Pons (tissue), 1 donor: ENCODE measurements at places on chromosomes 7 and 10.

- peak; percentile 99 for DNase-seq
Measured at GRCh38 chr7:26200444-26201246, at the start of gene HNRNPA2B1. TSS of gene HNRNPA2B1 (minus strand) at chr7:26200746. CDS start at chr7:26200577, 169 bp downstream.

DNA sequence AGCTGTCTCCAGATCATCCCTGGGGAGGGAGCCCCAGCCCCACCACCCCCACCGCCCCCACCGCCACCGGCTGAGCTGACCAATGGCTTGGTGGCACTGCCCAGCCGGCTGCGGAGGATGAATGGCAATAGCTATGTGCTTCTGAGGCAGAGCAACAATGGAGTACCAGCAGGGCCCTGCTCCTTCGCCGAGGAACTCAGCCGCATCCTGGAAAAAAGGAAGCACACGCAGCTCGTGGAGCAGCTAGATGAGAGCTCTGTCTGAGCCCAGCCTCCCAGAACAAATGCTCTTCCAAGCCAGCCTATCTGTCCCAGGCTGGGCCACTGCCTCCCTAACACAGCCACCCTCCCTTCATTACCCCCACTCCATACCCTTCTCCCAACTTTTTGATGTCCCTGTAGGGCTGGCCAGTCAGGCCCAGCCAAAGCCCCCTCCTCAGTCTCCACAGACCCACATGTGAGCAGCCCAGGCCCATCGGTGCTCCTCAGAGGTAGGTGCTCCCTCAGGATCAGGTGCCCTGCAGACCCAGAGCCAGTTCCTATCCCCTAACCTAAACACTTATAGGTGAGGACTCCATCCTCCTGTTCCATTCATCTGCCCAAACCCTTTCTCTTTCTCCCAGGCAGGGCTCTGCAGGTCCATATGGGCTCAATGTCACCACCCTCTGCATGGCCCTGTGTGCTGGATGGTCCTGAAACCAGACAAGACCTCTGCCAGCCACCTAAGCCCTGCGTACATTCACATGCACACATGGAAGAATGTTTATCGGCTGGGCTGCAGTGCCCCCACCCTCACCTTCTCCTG is 3.2 kb downstream of the MRPL43 start:
- no peak for DNase-seq

DNA sequence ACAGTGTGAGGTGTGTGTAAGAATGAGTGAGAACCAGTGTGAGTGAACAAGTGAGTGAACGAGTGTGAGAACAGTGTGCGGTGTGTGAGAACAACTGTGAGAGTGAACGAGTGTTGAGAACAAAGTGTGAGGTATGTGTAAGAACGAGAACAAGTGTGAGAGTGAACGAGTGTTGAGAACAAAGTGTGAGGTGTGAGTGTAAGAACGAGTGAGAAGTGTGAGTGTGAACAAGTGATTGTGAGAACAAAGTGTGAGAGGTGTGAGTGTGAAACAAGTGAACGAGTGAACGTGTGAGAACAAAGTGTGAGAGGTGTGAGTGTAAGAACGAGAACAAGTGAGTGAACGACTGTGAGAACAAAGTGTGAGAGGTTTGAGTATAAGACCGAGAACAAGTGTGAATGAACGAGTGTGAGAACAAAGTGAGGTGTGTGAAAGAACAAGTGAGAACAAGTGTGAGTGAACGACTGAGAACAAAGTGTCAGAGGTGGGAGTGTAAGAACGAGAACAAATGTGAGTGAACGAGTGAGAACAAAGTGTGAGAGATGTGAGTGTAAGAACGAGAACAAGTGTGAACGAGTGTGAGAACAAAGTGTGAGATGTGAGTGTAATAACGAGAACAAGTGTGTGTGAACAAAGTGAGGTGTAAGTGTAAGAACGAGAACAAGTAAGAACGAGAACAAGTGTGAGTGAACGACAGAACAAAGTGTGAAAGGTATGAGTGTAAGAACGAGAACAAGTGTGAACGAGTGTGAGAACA is 47.9 kb downstream of the ESYT2 start:
- no peak for DNase-seq

- DNase-seq, result no peak
Measured at GRCh38 chr7:82167558-82168314, 275.8 kb downstream of the CACNA2D1 start.

GRCh38 chr7:14024406-14024805 is 34.9 kb upstream of the ETV1 start:
- DNase-seq, result no peak

GRCh38 chr7:126778101-126778500 is 474.6 kb downstream of the GRM8 start:
- DNase-seq, result no peak

GRCh38 chr7:43467406-43467805 is 115.5 kb upstream of the STK17A start:
- DNase-seq, result no peak

DNA sequence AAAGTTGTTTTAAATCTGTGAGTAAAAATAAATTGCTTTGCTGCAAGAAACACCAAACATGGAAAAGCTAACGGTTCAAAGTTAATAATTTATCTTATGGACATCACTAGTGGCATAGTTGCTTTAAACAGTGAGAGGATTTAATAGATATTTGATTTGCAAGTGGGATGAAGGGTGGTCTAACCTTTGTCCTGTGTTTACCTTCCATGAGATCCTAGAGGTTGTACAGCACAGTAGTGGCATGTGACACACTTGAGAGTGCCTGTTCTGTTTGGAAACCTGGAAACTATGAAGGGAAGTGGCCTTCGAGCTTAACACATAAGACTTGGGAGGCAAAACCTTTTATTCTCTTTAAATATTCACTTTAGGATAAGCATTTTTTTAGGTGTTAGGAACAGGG is 16.0 kb downstream of the EGFR start:
- no peak for DNase-seq

DNA sequence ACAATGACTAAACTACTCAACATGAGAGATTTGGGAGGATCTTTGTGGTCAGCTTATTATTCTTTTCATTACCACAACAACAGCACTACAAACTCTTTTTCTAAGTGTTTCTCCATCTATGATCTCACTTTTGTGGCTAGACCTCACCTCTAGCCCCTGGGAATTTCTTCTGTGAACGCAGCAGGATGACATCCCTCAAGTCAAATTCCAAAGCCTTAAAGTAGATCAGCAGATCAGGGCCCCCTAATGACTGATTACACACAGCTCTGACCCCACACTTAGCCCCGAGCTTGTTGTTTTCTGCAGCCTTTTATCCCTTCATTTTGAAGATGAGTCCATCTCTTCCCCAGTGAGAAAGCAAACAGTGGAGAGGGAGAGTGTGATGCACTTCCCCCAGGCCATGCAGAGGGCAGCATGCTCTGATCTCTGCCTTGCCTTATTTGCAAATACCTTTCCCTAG is 27.3 kb downstream of the TFAM start:
- DNase-seq, result no peak

DNA sequence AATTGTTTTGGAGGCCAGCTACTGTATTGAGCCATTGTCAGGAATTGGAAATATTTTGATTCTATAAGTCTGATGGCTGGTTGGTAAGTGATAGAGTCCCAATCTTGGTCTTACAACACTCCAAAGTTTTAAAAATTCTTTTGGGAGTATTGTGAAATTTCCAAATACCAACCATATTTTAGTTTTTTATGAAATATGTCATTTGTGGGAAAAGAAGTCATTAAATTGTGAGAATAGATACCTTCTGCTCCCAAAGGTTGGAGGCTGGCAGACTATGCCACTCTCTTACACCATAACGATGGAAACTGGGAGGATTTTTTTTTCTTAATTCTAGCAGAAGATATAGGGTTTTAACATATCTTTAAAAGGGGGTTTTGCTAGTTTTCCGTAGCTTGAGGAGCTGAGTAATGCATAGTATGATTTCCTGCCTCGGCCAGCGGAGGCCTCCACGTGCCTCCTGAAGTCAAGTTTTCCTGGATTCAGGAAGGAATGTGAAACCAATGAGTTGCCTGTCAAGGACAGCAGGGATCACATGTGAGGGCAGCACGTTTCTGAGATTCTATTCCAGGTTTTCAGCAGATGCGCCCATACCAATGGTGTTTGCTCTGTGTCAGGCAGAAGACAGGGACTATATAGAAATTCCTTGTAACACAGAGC is 92.2 kb upstream of the LAMB4 start:
- no peak for DNase-seq

DNA sequence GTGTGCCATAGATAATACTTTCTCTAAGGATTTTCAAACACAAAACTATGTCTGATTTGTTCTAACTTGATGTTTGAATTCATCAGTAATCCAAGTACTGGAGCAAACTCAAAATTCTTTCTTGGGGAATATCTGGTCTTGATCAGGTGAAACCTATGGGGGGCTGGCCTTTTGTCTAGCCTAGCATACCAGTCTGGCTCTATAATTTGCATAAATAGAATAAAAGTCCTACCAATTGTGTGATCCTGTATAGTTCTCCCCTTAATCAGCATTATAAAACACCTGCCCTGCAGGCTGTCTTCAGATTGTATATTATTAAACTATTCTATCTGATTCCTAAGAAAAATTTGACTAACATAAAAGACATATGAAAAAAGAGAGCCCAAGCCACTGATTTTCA is 233.8 kb upstream of the LRRN3 start:
- DNase-seq, result no peak

- no peak for DNase-seq
Measured at GRCh38 chr7:17063045-17063383, 181.2 kb upstream of the AGR3 start.

DNA sequence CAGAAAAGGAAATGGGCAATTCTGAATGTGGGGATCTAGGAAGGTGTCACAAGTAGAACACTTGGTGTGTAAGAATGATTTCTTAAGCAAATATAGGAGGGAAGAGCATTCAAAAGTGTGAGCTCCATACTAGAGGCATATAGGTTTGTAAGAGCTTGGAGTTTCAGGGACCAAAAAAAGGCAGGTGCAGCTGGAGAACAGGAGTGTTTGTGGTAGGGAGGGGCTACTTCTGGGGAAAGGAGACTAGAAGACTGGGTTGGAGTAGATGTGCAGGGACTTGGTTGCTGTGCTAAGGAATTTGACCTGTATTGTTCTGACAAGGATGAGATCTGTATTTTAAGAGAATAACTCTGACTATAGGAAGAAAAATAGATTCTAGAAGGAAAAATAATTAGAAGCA is 46.4 kb downstream of the CPED1 start:
- DNase-seq, result no peak

DNA sequence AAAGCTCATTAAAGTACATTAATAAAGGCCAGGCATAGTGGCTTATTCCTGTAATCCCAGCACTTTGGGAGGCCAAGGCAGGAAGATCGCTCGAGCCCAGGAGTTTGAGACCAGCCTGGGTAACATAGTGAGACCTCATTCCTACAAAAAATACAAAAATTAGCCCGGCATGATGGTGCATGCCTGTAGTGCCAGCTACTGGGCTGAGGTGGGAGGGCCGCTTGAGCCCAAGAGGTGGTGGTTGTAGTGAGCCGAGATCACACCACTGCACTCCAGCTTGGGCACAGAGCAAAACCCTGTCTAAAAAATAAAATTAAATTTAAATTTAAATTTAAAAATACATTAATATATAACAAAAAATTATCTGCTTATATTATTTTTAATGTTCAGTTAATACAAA is 7.1 kb upstream of the TAS2R39 start:
- DNase-seq, result no peak

DNA sequence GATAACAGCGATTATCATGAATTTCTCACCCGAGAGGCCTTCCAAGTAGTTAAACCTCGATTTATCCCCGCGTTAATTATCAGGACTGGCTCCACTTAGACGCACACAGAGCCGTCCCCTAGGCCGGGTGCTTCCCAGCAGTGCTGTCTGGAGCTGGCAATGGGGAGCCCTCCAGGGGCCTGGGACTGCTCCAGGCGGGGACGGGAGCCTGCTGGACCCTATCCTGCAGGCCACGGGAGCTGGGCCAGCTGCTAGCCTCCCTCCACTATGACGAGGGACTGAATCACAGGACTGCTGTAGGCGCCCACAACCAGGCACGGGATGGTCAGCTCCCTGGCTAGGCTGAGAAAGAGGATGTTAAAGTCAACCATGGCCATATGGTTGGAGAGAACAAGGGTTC is 229.1 kb downstream of the ELFN1 start:
- DNase-seq, result peak; percentile 37

GRCh38 chr7:109282726-109283125 is 713.1 kb downstream of the DNAJB9 start:
- no peak for DNase-seq

DNA sequence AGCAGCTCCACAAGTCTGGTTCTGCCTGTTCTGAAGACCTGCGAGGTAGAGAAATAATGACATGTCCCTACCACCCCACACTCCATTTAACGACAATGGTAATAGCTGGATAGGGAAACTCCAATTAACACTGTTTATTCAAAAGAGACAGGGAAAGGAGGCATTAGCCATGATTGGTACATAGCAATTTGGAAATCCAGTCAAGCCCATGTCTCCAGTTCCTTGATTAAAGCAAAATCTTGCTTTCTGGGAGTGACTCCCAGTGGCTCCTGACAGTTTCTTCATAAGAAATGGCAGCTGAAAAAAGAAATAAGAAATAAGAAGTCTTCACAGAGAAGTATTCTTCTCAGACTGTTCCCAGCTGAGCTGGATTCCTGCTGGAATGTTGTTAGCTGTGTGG is 140.7 kb upstream of the LYZL2 start:
- no peak for DNase-seq

DNA sequence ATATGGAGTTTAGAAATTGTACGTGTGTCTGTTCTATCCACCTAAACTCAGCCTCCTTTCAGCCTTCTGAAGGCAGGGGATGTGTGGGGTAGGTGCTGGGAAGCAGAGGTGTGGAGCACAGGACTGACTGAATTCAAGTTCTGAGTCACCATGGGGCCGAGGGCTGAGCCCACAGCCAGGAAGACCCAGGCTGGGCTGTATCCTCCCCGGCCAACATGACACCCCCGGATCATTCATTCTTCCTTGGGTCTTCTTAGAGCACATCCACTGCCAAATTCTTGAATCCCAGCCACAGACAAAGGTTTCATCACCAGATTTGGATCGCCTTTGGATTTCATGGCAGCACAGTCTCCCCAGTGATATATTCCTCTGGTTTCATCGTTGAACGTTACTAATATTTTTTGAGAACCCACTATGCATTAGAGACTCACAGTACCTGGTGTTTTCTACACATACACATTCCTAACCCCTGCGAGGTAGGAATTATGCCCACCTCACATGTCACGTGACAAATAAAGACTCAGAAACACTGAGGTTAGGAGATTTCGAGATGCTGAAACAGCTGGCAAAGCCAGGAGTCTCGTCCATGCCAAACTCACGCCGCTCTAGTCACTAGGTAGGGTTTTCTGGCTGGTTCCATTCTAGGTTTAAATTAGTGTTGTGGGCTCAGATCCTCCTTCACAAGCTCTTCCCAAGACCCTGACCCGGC is 26.9 kb downstream of the CCDC3 start:
- DNase-seq, result no peak

- DNase-seq, result no peak
Measured at GRCh38 chr7:35760143-35760745, 40.6 kb upstream of the SEPTIN7 start.

GRCh38 chr10:82331716-82332115 is 456.7 kb downstream of the NRG3 start:
- no peak for DNase-seq
